Foreskin keratinocyte (primary cell): ENCODE measurements at places on chromosomes 13 and 19.

GRCh38 chr13:42836930-42837690, 55.7 kb downstream of the FAM216B start:
- peak; percentile 11 for DNase-seq

DNA sequence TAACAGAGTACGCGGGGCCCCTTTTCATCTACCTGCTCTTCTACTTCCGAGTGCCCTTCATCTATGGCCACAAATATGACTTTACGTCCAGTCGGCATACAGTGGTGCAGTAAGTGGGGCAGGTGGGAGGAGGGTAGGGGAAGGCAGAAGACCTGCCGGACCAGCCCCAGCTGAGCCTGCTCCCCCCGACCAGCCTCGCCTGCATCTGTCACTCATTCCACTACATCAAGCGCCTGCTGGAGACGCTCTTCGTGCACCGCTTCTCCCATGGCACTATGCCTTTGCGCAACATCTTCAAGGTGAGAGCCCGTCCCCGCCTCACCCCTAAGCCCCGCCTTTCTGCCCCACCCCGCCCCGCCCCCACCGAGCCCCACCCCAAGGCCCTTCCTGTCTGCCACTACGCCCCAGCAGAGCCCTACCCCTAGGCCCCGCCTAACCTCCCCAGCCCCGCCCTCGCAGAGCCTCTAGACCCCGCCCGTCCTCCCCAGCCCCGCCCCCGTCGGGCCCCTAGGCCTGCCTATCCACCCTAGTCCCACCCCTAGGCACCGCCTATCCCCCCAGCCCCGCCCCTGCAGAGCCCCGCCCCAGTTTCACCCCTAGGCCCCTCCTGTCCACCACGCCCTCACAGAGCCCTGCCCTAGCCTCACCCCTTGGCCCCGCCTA, 7.7 kb downstream of the NDUFB7 start:
- DNase-seq, result no peak

DNA sequence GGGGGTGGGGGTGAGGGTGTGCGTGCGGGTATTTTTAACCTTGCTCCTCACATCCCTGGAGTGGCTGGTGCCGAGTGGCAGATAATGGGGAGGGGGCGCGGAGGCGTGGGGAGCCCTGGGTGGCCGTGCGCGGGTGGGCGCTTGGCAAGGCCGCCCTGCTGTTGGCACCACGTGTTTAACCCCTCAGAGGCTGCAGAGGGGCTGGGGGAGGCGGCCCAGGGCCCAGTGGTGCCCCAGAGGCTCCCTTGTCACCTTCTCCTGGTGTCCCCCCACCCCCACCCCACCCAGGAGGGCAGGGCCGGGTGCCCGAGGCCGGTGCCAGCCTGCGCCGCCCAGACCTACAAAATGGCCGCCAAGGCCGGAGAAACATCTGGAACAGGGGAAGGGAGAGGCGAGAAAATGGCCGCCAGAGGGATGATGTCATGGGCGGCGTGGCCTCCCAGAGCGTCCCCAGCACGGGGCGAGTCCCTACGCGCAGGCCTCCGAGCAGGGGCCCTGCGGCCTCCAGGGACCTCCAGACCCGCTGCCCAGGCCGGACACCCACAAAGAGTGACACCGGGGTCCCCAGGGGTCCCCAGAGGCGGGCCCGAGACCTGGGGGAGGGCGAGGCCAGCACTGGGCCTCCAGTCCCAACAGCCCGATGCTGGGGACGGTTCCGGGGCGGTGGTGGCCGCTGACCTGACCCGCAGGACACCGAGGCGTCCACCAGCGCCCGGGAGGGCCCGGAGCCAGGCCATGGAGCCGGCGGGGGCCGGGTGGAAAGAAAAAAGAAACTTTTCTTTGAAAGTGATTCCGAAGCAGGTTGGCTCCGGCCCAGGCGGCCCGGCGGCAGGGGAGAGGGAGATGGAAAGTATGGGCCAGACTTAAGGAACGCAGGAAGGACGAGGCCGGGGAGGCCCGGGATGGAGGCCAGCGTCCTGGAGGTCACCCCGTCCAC, 38.2 kb downstream of the NFIC start:
- no peak for DNase-seq

GRCh38 chr19:55581823-55582223, 1.2 kb upstream of the ZNF579 start:
- DNase-seq, result no peak

- DNase-seq, result no peak
Measured at GRCh38 chr13:32642316-32642715, 56.1 kb downstream of the PDS5B start.

DNA sequence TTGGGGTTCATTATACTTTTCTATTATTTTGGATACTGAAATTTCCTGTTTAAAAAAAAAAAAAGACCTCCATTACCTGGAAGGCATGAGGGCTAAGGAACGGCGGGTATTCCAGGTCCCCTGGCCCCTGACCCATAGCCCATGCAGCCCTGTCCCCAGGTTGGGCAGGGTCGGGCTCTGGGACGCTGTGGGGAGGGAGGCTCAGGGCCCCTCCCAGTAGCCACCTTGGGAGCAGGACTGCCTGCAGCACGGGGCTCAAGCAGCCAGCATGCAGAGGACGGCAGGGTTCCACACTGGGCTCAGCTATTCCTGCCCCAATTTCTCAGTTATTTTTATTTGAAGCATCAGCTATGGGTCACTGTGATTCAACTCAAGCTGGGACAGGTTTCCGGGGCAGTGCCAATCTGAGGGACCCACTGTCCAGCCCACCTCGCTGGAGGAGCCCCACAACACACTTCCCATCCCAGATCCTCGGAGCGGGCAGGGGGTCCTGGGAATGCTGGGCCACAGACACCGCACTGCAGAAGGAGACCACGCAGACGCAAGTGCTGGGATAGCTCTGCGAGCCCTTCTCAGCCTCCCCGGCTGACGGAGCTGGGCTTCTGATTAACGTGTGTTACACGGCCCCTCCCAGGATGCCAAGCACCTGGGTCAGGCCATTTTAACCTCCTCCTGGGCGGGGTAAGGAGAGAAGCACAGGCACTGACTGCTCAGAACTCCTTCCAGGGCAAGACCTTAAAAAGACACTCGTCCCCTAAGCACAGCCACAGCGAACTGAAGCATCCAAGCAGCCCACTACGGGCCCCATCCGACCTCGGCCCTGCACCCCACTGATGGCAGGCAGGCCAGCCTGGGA, 60.1 kb downstream of the PEPD start:
- DNase-seq, result no peak

GRCh38 chr19:46381346-46381745, 32.0 kb downstream of the CCDC8 start:
- DNase-seq, result no peak

- no peak for DNase-seq
Measured at GRCh38 chr19:34306213-34306661, 51.9 kb downstream of the GARRE1 start.

GRCh38 chr13:113584870-113585671, 518 bp downstream of the TFDP1 start:
- DNase-seq, result no peak

DNA sequence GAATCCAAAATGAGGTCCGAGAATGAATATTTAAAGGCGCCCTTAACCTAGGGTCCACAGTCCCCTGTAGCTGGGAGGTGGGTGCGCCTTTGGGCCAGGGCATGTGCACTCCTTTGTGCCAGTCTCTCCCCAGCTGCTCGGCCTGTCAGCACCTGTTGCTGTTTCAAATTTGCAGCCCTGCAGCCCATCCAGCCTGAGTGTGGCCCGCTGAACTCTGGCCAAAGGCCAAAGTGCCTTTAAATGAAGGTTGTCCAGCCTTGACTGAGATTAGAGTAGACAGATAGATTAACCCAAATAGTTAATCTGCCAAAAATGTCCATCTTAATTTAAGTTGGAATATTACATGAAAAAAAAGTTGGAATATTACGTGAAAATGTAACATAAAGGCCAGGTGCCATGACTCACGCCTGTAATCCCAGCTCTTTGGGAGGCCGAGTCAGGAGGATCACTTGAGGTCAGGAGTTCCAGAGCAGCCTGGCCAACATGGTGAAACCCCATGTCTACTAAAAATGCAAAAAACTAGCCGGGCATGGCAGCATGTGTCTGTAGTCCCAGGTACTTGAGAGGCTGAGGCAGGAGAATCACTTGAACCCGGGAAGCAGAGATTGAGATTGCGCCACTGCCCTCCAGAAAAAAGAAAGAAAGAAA, 25.3 kb downstream of the TPT1 start:
- no peak for DNase-seq

GRCh38 chr13:105920370-105920769, 615.1 kb downstream of the EFNB2 start:
- DNase-seq, result peak; percentile 86
